SK-N-DZ (cell line): ENCODE measurements at places on chromosomes 5 and 9.
A peak's percentile ranks its signal among the peaks of the same experiment; 100 is the strongest.

GRCh38 chr9:93427655-93428379 is 23.7 kb upstream of the FAM120A start:
- no peak for DNase-seq

GRCh38 chr9:92947268-92948037 is at the start of gene FGD3:
Gene FGD3 (plus strand): TSS chr9:92947523. CDS start chr9:92976257, 28,734 bp downstream.
- DNase-seq, result peak; percentile 36

GRCh38 chr5:160445132-160445531 is 23.5 kb downstream of the PTTG1 start:
- DNase-seq, result no peak

DNA sequence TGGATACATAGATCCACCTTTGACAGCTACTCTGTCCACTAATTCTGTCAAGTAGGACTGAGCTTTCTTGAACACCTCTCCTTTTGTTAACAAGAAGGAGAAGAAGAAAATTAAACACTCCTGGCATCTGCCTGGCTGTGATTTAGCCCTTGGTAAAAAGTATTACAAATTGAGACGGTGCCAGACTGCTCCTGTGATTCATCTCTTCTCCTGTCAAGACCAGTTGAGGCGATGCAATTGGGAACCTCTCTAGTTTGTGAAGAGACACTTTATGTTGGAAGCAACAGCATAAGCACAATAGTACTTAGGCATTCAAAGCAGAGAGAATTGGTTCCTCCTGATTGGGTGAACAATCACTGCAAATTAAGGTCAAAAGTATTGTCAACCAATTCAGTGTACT is 72.7 kb downstream of the GHR start:
- no peak for DNase-seq

DNA sequence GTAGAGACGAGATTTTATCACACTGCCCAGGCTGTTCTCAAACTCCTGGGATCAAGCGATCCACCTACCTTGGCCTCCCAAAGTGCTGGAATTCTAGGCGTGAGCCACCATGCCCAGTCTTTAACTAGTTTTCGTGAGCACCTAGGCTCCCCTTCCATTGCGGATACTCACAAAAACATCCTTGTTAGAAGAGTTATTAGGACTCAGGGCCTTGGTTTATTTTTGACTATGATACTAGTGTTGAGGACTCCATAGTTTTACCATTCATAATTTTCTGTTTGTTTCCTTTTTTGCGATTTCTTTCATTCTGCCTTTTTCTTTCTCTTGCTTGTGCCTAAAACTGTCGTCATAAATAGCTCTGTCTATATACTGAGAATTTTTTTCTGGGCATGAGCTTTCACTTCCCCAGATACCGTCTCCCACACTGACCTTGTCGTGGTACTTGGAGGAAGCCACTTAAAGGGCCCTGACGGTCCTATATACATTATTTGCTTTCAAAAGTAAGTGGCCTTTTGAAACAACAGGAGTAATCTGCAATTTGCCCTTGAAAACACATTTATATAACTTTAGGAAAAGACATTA is 5.2 kb downstream of the F2R start:
- DNase-seq, result no peak

GRCh38 chr5:123814801-123815470 is 303.0 kb downstream of the CSNK1G3 start:
- no peak for DNase-seq

DNA sequence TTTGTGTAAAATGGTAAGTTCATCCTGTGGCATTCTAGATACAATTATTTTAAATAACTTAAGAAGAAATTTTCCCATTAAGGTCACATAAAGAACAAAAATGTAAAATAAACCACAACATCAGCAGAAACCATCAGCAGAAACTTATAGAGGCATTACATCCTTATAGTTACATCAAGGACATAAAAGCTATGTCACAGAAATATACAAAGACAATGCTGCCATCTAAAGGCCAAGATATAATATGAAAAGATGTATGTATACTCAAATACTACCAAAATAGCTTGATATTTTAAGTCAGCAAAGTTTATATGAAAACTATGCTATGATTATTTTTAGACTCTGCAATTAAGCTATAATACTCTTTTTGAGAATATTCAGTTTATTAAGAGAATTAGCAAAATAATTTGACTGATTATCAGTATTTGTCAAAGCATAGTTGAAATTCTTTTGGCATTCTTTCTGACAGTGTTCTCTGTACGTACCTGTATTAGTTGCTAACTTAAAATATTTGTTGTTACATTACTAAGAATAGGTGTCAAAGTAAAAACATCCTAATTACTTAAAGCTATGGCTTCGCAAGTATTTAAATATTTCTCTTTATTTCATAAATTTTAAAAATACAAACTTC is 36.2 kb downstream of the FBXL17 start:
- peak; percentile 54 for DNase-seq

GRCh38 chr5:19532936-19533335 is 455.1 kb downstream of the CDH18 start:
- no peak for DNase-seq

DNA sequence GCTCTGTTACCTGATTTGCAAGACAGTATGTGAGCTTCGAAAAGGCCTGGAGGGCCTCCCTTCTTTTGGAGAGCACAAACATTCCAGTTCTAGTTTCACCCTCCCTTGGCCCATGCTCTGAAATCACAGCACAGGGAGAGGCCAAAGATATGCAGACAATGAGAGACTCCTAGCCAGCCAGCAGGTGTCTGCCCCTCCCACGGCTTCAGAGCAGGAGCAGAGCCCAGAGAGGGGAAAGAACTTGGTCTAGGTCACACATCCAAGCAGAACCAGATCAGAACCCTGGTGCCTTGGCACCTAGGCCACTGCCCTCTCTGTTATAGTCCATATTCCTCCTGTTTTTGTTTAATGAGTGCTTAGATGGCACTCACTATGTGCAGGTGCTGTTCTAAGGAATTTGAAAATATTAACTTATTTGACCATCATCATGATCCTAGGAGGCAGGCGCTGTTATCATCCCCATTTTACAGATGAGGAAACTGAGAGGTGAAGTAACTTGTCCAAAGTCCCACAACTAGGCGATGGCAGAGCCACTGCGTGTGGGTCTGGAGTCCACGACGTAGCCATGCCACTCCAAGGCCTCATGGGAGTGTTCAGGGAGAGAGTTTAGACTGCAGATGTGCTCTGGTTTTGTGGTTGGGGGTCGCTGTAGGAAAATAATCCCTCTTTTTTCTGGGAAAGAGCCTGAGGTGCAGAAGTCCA is 27.2 kb downstream of the TMOD1 start:
- DNase-seq, result no peak

GRCh38 chr5:4373051-4373820 is 766.9 kb upstream of the ADAMTS16 start:
- no peak for DNase-seq

DNA sequence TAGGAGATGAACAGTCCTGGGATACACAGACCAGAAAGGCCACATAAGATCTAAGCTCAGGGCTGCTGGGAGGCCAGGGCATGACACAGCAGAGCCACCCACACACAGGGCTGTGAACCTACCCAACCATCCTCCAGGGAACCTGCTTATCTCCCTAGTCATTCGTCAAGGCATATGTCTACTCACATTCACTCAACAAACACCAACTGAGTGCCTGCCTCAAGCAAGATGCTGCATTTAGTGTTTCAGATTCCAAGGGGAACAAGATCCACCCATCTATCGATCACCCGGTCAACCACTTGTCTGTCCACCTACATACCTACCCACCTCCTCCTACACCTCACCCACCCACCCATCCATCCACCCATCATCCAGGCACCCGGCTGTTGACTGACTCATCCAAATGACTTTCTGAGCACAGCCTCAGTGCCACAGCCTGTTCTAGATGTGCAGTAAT is 1.9 kb downstream of the DPM2 start:
- DNase-seq, result no peak

- no peak for DNase-seq
These were observed 302.5 kb downstream of the MLLT3 start for GRCh38 chr9:20319641-20320337.

DNA sequence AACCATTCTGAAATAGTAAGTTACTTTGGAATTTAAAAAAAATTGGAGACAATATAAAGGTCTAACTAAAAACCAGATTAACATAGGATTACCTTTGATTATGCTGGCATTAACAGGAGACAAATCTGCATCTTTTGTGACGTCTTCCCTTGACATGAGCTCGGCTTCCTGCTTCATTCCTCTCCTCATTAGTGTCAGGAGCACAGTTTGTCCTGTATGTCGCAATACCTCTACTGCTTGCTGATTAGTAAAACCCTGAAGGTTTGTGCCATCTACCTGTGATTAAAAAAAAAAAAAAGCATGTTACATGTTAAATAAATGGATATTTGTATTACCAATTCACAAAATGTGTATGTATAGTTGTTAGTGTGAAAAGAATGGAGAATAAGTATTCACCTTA is 73.7 kb downstream of the MPDZ start:
- no peak for DNase-seq

DNA sequence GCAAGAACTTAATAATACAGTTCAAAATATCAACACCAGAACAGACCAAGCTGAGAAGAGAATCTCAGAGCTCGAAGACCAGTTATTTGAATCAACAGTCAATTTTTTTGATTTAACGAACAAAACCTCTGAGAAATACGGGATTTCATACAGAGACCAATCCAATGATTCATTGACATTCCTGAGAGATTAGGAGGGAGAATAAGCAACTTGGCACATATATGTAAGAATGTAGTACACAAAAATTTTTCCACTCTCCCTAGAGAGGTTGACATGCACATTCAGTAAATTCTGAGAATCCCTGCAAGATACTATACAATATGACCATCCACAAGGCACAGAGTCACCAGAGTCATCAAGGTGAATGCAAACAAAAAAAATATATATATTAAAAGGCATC is 1577.3 kb upstream of the C9orf72 start:
- DNase-seq, result no peak

DNA sequence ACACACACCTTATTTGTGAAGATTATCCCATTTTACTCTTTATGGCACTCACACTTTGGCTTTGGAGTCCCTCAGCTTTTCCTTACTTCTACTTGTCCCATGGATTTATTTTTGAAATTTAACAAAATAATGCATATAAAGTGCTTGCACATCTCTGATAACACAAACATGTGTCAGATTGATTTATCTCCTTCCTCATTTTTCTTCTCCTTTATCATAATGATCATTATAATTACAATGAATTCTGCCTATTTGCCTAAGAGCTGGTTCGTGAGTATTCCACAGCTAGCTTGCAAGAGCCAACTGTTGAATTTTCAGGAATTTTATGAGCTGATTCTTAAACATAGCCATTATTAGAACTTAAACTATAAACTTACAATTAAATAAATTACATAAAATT is 347.7 kb downstream of the CHSY3 start:
- no peak for DNase-seq

DNA sequence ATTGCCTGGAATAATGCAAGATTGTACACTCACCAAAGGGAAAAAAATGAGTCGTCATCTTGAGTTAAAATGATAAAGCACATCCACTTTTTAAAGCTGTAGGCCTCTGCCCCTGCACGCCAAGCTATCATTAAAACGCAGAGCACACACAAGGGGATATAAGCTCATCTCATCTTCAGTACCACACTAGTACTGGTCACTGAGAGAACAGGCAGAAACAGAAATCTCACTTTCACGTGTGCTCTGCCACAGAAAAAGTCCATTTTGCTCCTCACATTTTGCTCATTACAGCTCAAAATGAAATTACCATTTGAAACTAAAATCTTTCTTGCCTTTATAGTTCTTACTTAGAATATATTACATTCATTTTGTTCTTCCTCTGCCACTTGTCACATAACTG is 99.2 kb upstream of the SLC30A5 start:
- peak; percentile 63 for DNase-seq

GRCh38 chr5:14411216-14411615 is 170.4 kb upstream of the OTULINL start:
- no peak for DNase-seq

- DNase-seq, result no peak
These were observed 341.5 kb downstream of the TMEM38B start for GRCh38 chr9:106035806-106036205.

DNA sequence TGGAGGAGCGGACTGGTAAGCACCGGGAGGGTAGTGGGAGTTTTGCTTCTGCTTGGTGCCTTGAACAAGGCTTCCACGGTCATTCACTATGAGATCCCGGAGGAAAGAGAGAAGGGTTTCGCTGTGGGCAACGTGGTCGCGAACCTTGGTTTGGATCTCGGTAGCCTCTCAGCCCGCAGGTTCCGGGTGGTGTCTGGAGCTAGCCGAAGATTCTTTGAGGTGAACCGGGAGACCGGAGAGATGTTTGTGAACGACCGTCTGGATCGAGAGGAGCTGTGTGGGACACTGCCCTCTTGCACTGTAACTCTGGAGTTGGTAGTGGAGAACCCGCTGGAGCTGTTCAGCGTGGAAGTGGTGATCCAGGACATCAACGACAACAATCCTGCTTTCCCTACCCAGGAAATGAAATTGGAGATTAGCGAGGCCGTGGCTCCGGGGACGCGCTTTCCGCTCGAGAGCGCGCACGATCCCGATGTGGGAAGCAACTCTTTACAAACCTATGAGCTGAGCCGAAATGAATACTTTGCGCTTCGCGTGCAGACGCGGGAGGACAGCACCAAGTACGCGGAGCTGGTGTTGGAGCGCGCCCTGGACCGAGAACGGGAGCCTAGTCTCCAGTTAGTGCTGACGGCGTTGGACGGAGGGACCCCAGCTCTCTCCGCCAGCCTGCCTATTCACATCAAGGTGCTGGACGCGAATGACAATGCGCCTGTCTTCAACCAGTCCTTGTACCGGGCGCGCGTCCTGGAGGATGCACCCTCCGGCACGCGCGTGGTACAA is 556 bp downstream of the PCDHGC3 start:
- peak; percentile 28 for DNase-seq

DNA sequence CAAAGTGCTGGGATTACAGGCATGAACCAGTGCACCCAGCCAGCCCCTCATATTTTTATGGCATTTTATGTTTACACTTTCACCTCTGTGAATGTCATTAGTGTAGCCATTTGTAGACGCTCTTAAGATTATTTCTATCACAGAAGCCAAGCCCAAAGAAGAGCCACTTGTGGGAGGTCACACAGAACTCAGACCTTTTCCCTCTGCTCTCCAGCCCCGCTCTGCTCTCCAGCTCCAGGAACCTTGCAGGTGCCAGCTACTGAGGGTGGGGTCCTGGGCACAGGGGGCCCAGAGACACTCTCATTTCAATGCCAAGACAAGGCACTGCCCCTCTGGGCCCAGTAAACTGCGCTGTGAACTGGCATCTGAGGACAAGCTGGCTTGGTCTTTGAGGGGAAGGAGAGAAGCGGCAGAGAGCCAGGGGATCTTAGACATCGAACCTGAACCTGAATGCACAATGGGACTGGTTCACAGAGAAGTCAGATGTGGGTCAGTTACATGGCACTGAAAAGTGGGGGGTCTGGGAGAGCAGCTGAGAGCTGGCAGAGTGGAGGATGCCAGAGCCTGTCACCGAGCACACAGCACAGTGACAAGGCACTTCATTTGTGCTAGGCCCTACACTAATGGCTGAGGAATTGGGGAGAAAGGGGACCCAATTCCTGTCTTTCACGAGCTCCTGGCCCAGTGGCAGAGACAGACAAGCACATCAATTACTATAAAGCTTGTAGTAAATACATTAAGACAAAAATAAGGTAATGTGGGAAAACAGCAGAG is 16.7 kb downstream of the ANXA6 start:
- DNase-seq, result no peak

- DNase-seq, result peak; percentile 67
These were observed 50.8 kb downstream of the TSPAN17 start for GRCh38 chr5:176697934-176698538.
